ENCODE measurements at places on chromosomes 3 and 15.

DNA sequence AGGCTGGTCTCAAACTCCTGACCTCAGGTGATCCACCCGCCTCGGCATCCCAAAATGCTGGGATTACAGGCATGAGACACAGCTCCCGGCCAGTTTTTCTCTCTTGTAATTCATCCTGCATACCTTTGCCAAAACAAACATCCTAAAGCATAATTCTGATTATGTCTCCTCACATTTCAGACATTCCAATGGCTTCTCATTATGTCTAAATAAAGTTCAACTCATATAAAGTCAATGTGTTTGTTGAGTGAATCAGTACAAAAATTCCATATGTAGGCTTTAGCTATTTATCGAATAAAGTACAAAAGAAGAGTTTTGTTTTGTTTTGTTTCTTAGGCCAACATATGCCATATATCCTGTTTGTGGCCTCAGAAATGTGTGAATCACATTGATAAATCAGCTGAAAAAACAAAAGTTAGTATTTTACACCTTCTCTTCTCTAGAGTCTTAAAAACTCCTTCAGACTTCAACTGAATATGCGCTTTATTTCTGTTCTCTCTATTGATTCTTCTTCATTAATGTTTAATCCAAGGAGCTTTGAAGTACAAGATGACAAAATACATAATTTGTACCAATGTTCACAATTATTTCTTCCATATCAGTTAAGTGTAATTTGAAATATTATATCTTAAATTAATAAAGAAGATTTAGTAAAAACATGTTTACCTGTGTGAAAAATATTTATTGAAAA is 165.8 kb downstream of the MECOM start:
- no peak for DNase-seq

- DNase-seq = peak; percentile 76
These were observed 27.6 kb upstream of the CXCR6 start for GRCh38 chr3:45915518-45916231.

DNA sequence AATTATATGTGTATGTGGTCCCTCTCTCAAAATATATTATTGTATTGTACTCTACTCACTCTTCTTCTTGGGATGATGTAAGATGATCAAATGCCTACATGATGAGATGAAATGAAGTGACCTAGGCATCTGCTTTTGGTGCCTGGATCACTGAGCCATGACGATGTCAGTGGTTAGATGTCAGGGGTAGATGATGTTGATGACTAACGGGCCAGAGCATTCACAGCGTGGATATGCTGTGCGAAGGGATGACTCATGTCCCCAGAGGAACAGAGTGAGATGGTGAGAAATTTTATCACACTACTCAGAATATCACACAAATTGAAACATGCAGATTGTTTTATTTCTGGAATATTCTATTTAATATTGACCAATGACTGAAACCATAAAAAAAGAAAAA is 233.9 kb upstream of the CADM2 start:
- no peak for DNase-seq

DNA sequence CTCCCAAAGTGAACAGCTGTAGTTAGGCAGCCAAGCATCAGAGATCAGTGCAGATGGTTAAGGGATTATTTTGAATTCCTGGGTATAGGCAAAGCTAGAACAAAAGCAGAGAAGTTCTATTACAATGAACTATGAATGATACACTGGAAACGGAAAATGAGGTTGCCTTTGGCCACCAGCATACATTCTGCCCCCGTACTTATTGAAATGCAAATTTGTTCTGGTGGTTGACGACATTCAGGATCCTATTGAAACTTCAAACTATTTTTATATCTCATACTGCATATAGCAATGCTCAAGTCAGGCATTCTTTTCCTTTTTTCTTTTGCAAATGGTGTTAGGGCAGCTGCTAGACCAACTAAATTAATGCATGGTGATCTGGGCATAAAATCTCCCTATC is 61.7 kb downstream of the SLC12A1 start:
- no peak for DNase-seq

- DNase-seq = peak; percentile 66
These were observed 77.2 kb downstream of the TBC1D2B start for GRCh38 chr15:78000091-78000926.
